CD4-positive, alpha-beta T cell treated with Interleukin-6 at 100 ng/mL for 8 hours (primary cell): ENCODE measurements at places on chromosomes 5 and 9.

DNA sequence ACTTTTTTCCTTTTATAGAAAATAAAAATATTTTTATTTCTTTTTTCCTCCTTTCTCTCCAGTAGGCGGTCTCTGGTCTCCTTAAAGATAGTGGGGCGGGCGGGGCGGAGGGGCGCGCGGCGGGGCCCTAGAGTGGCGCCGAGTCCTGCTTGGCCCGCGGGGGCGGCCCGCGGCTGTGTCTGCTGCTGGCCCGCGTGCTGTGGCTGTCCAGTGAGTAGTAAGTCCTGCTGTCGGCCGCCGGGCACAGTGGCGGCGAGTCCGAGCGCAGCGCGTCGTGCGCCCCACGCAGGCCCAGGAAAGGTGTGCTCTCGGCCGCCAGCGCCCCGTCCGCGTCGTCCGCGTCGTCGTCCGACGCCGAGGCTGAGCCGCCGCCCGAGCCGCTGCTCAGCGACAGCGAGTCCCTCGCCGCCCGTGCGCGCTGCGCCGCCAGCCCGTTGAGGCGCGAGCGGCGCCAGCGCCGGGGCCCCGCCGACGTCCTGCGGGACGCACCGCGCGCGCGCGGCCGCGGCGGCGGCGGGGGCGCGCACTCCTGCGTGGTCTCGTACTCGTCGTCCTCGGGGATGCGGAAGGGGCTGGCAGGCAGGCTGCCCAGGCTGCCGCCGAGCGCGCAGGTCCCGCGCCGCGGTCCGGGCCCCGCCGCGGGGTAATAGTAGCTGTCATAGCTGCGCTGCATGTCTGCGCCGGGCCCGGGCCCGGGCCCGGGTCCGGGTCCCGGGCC is 52.3 kb downstream of the PSD2 start:
- peak; percentile 72 for DNase-seq

DNA sequence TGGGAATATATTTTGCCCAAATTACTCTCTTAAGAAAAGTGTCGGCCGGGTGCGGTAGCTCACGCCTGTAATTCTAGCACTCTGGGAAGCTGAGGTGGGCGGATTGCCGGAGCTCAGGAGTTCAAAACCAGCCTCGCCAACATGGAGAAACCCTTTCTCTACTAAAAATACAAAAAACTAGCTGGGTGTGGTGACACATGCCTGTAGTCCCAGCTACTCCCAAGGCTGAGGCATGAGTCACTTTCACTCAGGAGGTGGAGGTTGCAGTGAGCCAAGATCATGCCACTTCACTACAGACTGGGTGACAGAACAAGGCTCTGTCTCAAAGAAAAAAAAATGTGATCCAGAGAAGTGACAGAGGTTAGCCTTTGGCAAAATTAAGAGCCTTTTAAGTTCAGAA is 26.4 kb upstream of the TMEM171 start:
- DNase-seq: no peak

DNA sequence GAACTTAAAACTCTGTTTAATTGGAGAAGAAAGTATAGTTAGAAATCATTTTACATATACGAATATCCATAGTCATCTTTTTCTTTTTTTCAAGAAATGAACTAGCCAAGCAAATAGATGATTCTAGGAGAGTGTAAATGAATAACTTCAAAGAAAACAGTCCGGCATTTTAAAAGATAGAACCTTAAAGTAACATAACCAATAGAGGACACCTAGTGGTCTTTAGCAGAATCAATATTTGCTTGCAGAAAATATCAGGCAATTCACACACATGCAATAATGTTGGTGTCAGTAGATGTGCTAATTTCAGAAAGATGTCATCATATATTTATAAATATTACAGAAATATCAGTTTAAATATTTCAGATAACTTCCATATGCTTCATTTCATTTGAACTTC is 57.1 kb downstream of the HCN1 start:
- DNase-seq: no peak

- DNase-seq: no peak
These were observed 205.0 kb upstream of the DAPK1 start for GRCh38 chr9:87292449-87293191.

GRCh38 chr9:6348766-6349165 is 20.6 kb downstream of the TPD52L3 start:
- no peak for DNase-seq

DNA sequence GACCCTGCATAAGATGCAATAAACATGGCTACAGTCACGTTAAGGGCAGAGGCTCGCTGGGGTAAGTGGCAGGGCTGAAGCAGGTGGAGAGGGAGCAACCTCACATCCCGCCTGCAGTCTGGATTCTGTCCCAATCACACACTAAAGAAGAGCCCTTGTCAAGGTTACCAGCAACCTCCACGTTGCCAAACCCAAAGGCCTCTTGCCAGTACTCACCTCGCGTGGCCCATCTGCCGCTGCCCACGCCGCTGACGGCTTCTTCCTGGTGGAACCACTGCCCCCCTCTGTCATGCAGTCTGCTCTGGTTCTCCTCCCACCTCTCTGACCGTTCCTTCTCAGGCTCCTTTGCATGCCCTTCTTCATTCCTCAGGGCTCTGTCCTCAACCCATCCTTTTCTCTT is 8.8 kb downstream of the AQP7 start:
- DNase-seq: no peak

DNA sequence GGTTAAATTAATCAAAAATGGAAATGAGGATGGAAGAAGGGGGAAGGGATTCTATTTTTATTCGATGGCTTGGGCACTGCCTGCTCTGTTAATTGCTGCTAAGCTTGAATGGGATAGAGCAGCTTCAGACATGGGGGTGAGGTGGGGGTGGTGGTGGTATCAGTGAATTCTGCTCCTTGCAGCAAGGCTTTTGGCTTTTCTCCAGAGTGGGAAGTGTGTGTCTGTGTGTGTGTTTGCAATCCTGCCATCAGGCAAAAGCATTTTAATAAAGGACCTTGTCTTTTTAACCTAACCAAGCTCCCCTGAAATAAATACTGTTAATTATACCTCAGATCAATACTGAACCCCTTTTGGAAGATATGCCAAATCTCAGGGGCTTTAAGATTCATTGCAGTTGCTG is 110.9 kb upstream of the GPR151 start:
- no peak for DNase-seq

- no peak for DNase-seq
These were observed 174.7 kb downstream of the HMHB1 start for GRCh38 chr5:143986516-143987212.

- no peak for DNase-seq
These were observed 1587.7 kb upstream of the ACO1 start for GRCh38 chr9:30796764-30797163.

GRCh38 chr5:153797484-153797883 is 241.2 kb downstream of the FAM114A2 start:
- DNase-seq: no peak

GRCh38 chr5:2910401-2911175 is 159.1 kb upstream of the IRX2 start:
- DNase-seq: no peak

GRCh38 chr9:90860382-90860781 is 58.8 kb downstream of the SYK start:
- DNase-seq: no peak
